K562 (cell line): ENCODE measurements at places on chromosomes 4 and X. TPM values are rescaled to one million over a fixed set of nuclear protein-coding genes. Genes with fewer than 3 reads are reported as not detected.

The SPIN2A gene
- 0.60 and 0.65 TPM in 2 replicates for total RNA-seq

The GRK4 gene
- 4.8 and 4.9 TPM in 2 replicates for total RNA-seq

The MAGEB17 gene
- 0.16 and 0.25 TPM in 2 replicates for total RNA-seq

The LONRF3 gene
- 9.4 and 10.1 TPM in 2 replicates for total RNA-seq

The CRMP1 gene
- total RNA-seq, result 0.04 and 0.13 TPM in 2 replicates

GRCh38 chr4:20432088-20432487, 180.4 kb downstream of the SLIT2 start:
- no peaks in the 10 kb centered on the region for H3K36me3 ChIP-seq
- DNase-seq, result no peak
- no peaks in the 10 kb centered on the region for H3K27me3 ChIP-seq
- H3K27ac ChIP-seq, result no peak overlapping the region

DNA sequence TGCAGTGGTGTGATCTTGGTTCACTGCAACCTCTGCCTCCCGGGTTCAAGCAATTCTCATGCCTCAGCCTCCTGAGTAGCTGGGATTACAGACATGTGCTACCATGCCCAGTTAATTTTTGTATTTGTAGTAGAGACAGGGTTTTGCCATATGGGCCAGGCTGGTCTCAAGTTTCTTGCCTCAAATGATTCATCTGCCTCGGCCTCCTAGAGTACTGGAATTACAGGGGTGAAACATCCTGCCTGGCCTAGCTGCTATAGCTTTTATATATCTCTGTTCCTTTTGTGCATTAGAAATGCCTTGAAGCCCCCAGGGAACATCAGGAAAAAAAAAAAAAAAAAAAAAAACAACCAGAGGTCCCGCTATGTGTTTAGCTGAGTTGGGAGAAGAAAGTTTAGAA, 34.8 kb downstream of the UBE2K start:
- no peak overlapping the region for H3K27ac ChIP-seq
- H3K36me3 ChIP-seq, result peaks cover 29% of the 10 kb centered on the region; the same call in 1 of the 3 replicates
- H3K27me3 ChIP-seq, result no peaks in the 10 kb centered on the region
- no peak overlapping the region for H3K4me3 ChIP-seq
- peaks cover 14% of the 10 kb centered on the region for H3K4me1 ChIP-seq

- no peak for DNase-seq
- no peaks in the 10 kb centered on the region for H3K4me1 ChIP-seq
- no peaks in the 10 kb centered on the region; the same call in 1 of the 3 replicates for H3K27me3 ChIP-seq
- no peaks in the 10 kb centered on the region for H3K36me3 ChIP-seq
- H3K4me3 ChIP-seq, result no peak overlapping the region
Measured at GRCh38 chr4:68184923-68185322, 55.3 kb upstream of the TMPRSS11F start.

- no peaks in the 10 kb centered on the region for H3K27me3 ChIP-seq
- DNase-seq, result peak; percentile 14
- no peaks in the 10 kb centered on the region for H3K4me1 ChIP-seq
- H3K27ac ChIP-seq, result no peak overlapping the region
Measured at GRCh38 chr4:67909905-67910584, 26.2 kb upstream of the TMPRSS11D start.

DNA sequence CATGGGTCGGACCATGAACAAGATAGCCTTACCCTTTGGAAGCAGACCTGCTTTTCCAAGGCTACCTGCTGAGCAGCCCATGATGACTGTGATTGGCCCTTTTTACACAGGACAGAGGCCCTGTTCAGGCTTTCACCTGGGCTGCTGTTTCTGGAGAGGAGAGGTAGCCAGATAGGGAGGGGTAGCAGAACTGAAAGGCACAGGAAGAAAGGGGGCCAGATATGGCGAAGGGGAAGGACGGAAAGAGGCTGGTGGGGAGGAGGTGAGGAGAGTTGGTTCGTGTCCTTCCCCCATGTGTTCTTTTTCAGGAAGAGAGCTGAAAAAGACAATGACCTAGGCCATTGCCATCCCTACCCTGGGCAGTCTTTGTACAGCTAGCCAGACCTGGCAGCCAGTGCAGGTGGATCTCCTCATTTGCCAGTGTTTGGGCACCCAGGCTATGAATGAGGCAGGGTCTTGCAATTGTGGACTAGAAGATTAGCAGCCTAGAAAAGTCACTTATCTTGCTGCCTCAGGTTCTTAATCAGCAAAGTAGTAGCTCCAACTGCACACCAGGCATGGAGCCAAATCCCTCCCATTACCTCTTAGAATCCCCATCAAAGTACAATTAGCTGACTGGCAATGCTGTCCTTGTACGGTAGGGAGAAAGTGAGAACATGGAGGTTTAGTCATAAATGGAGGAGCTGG, 139.6 kb downstream of the AMMECR1 start:
- peak; percentile 39 for DNase-seq
- H3K4me1 ChIP-seq, result peaks cover 24% of the 10 kb centered on the region
- H3K4me3 ChIP-seq, result no peak overlapping the region

DNA sequence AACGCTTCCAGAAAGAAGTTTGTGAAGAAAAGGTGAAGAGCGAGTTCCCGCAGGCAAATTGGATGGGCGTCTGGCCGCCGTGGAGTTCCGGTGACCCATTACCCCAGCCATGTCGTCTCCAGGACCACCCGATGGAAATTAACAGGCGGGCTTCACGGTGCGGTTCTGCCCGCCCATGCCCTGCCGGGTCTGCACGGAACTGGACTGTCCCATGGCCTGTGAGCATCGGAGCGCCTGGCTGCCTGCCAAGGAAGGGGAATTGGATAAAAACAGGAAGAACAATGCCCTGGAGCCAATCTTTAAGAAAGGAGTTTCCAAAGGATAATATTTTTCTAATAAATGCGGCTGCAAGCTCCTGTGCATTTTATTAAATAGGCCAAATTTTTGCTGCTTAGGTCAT, 319.8 kb upstream of the SLC7A11 start:
- no peaks in the 10 kb centered on the region for H3K27me3 ChIP-seq
- DNase-seq, result no peak
- H3K4me1 ChIP-seq, result no peaks in the 10 kb centered on the region; the same call in 2 of the 3 replicates
- H3K4me3 ChIP-seq, result no peak overlapping the region
- H3K36me3 ChIP-seq, result no peaks in the 10 kb centered on the region

DNA sequence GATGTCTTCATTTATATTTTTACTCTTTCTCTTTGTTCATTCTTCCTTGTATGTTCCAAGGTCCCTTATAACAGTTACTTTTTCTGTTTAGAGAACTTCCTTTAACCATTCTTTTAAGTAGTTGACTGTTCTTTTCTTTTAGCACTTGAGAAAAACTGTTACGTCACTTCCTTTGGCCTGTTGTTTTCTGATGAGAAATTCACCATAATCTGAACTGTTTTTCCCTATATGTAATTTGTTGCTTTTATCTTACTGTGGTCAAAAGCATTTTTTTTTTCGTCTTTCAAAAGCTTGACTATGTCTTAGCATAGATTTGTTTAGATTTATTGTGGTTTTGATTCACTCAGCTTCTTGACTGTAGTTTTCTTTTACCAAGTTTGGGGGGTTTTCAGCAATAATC, 1660.3 kb upstream of the PCDH10 start:
- H3K27me3 ChIP-seq, result no peaks in the 10 kb centered on the region
- H3K4me3 ChIP-seq, result no peak overlapping the region
- H3K4me1 ChIP-seq, result no peaks in the 10 kb centered on the region

- H3K4me3 ChIP-seq, result no peak overlapping the region
- DNase-seq, result no peak
- H3K36me3 ChIP-seq, result no peaks in the 10 kb centered on the region
- peak overlapping the region; percentile 62; the same call in 2 of the 3 replicates for H3K27ac ChIP-seq
- H3K27me3 ChIP-seq, result no peaks in the 10 kb centered on the region
Measured at GRCh38 chr4:72375073-72375736, 193.8 kb downstream of the ADAMTS3 start.

DNA sequence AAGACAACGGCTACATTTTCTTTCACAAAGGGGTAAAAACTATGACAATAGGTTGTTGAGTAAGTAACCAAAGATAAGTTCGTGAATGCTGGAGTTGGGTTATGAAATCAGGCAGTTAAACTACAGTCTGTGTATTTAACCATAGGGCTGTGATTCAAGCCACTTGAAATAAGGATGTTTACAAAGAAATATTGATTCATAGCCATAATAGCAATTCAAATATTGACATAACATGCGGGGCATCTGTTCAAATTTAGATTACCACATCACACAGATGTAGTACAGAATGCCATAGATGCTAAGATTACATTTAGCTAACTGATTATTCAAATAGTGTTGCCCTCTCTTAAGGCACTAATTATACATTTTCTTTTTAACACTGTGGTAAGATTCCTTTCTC, 364.1 kb downstream of the FSTL5 start:
- H3K4me3 ChIP-seq, result no peak overlapping the region
- H3K27me3 ChIP-seq, result no peaks in the 10 kb centered on the region
- no peak for DNase-seq
- no peak overlapping the region for H3K27ac ChIP-seq

- no peak overlapping the region for H3K4me3 ChIP-seq
- DNase-seq, result no peak
- no peaks in the 10 kb centered on the region for H3K4me1 ChIP-seq
- H3K27ac ChIP-seq, result no peak overlapping the region
- H3K36me3 ChIP-seq, result no peaks in the 10 kb centered on the region
Measured at GRCh38 chrX:10008483-10009056, 41.4 kb downstream of the CLDN34 start.

GRCh38 chr4:140343303-140343702, 30.1 kb upstream of the SCOC start:
- no peak overlapping the region for H3K4me3 ChIP-seq
- DNase-seq, result no peak
- no peaks in the 10 kb centered on the region; the same call in 1 of the 2 replicates for H3K4me1 ChIP-seq

DNA sequence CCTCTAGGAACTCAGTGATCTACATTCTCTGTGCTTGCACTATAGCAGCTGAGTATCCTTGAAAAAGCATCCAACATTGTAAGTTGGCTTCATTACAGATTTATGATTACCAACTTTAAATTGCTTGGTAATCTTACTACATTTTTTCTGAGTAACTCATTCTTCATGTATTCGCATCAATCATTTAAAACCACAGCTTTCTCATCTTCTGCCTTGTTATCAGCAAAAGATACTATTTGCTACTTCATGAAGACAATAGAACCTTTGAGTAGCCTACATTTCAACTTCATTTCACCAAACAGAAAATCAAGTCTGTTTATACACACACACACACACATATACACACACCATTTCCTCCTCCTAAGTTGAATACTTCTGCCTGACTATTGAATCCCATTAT, 6.2 kb upstream of the DCAF8L2 start:
- no peak overlapping the region for H3K27ac ChIP-seq
- no peaks in the 10 kb centered on the region for H3K27me3 ChIP-seq
- no peak overlapping the region for H3K4me3 ChIP-seq
- no peak for DNase-seq

- peak overlapping the region; percentile 75; the same call in 2 of the 3 replicates for H3K27ac ChIP-seq
- no peak for DNase-seq
- no peak overlapping the region for H3K4me3 ChIP-seq
- H3K4me1 ChIP-seq, result peaks cover 17% of the 10 kb centered on the region
Measured at GRCh38 chr4:76802236-76803021, 95.5 kb downstream of the SOWAHB start.

GRCh38 chrX:88982933-88983332, 235.9 kb downstream of the CPXCR1 start:
- no peak for DNase-seq
- no peaks in the 10 kb centered on the region for H3K4me1 ChIP-seq
- H3K4me3 ChIP-seq, result no peak overlapping the region
- H3K27ac ChIP-seq, result no peak overlapping the region
- no peaks in the 10 kb centered on the region for H3K27me3 ChIP-seq
